ENCODE measurements at places on chromosomes 2 and 18.

- no peak for DNase-seq
Observed at GRCh38 chr2:142877216-142877838, at the start of gene KYNU. TSS of gene KYNU (plus strand) at chr2:142877664. CDS start at chr2:142885368, 7,704 bp downstream.

DNA sequence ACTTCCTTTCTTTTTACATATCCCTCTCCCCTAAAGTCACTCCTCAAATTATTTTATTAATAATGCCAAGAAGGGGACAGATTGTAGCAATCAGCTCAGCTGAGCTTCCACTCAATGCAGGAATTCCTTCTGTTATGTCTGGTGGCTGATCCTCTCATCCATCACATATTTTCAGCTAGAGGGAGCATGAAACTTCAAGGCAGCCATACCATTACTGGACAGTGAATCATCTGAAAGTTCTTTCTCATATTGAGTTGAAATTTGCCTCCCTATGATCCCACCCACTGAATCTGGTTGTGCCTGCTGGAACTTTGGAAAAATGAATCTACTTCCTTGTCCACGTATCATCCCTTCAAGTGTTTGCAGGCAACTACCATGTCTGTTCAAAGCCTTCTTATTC lies 11.2 kb downstream of the ZNF385B start:
- no peak for DNase-seq

DNA sequence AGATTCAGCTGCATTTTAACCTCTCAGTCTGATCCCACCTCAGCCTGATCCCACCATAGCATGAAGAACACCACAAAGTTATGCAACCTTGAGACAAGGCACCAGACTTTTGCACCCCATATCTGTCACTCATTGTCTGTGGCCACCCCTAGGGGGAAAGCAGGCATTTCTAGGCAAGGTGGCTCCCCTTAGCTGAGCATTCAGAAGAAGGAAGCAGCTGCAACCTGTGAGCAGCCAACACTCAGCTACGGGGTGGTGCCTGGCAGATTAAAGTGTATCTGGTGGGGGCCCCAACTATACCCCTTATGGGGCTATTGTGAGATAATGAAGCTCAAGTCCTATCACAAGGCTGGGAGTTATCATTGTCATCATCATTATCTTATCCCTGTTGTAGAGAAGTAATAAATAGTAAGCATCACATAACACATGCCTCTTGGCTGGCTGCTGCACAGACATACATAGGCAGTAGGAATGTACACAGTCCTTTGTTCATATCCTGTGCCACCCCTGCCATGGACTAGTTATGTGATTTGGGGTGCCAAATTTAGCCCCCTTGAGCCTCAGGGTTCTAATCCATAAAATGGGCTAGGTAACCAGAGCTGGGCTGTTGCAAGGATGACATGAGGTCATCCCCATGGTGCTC lies 20.6 kb upstream of the TMEM163 start:
- DNase-seq: no peak

DNA sequence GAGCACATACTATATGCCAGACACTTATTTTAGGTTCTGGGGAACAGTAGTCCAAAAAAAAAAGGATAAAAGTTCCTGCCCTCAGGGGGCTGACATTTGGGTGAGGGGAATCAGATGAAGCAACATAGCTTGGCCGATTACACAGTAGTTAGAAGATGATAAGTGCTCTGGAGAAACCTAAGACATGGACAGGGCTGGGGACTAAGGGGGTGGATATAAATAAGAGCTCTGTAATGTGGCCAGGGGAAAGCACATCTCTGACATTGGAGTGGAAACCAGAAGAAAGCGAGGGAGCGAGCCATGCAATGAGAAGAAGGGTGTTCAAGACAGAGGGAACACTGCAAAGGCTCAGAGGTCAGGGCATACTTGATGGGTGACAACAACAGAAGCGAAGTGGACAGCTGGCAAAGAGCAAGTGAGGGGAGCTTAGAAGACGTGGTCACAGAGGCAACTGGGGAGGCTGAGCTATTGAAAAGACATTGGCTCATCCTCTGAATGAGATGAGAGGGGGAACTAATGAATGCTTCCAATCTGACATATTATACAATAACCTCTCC lies 11.4 kb downstream of the TMEM182 start:
- DNase-seq: no peak

DNA sequence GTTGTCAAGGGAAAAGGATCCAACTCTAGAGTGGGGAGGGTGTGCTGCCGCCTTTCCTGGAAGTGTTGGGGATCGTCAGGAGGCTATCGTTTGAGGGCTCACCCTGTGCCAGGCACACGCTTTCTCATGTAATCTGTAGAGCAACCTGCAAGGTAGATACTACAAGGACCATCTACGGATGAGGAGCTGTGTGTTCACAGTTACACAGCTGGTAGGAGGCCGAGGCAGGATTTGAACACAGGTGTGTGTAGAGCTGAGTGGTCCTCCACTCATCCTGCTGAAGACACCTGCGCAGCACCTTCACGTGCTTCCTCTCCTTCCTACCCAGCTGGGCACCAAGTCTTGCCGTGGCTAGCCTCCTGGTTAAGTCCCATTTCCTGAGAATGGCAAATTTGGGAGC lies 68.3 kb downstream of the MARCO start:
- DNase-seq: no peak

DNA sequence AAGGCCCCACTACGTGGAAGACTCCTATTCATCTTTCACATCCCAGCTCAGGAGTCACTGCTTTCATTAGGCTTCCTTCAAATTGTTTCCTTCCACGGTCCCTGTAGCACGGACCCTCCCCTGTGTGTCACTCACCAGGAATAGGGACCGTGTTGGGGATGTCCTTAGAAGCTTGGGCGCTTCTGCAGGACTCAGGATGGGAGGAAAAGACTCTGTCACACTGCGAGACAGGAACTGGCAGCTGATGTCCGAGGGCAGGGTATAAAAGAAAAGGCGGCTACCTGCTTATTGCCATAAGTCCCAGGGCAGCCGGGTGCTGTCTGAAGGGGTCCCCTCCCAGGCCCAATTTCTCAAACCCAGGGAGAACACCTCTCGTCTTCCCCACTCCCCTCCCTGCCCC lies 79.1 kb downstream of the BCL2L11 start:
- DNase-seq: no peak

GRCh38 chr2:113291191-113291590 lies 12.5 kb upstream of the PAX8 start:
- DNase-seq: no peak

Data from dorsolateral prefrontal cortex (tissue), 122 donors.